ENCODE measurements at places on chromosomes 3 and 15.

DNA sequence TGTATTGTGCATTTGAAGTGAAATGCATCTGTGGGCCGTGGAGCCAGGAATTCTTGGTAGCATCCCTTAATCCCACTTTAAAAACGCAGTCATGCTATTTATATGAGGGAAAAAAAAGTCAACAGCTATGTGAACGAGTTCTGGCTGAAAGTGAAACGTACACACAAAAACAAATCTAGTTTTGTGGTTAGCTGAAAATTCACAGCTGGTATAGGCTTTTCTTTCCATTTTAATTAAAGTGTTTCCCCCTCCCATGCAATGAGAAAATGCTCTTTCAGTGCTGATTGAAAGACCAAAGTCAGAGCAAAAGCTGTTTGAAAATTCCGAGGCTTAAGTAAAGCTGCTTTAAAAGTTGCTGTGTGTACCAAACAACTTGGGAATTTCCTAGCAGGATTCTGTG lies 297.4 kb downstream of the PLCL2 start:
- DNase-seq = no peak

GRCh38 chr15:78438619-78439285 lies 736 bp downstream of the IREB2 start:
- no peak for DNase-seq

- DNase-seq = no peak
These were observed 22.3 kb upstream of the PSTPIP1 start for GRCh38 chr15:76972389-76973361.

DNA sequence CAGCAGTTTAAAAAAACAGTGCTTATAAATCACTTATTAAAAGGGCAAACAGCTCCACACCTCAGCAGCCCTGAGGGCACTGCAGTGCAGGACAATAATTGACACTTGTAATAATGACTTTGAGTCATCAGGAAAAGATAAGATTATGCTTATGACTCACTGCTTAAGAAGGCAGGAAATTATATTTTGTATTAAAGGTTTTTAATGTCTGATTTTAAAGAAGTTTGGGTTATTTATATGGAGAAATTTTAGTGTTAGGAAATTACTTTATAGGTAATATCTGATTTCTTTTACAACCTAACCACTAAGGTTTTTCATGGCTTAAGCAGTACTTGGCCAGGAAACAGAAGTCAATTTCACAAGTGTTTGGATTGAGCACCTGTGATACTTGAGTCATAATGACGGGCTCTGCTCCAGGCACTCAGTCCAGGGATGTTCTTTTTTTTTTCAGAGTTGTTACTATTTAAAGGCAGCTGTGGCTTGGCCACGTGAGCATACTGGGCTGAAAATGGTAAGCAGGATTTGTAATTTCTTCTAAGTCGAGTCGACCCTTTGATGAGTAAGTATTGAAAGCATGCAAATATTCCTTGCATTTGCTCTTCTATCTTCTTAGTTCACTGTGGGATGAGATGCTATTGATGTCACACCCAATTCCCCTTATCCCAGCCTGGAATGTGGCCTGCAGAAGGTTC lies 21.6 kb upstream of the SLC6A20 start:
- no peak for DNase-seq

DNA sequence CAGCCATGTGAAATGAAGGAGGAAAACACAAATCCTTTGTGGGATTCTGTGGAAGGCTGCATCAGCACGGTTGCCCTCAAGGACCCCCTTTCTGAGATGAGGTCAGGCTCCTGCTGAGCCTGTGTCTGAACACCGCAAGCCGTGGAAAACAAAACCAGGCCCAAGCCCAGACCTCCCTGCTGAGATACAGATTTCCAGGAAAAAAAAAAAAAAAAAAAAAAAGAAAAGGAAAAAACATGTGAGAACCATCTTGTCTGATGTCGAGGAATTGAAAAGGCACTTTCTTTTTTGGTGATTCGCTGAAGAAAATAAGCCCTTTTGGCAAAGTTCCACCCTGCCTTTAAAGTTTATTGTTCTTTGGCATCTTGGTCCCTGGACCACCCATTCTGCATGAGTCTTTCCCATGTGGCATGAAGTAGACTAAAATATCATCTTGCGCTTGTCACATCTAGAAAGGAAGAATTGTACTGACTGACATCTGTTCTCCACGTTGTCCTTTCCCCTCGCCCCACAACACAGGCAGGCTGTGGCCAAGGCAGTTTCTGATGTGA lies 117.6 kb downstream of the CHST2 start:
- no peak for DNase-seq

Data from stimulated activated CD4-positive, alpha-beta T cell treated with anti-CD3 and anti-CD28 coated beads, TNF-alpha, amount 100 ng/mL, for 1 hour (primary cell).